ENCODE measurements at places on chromosomes 2 and 18. TPM values are rescaled to one million over a fixed set of nuclear protein-coding genes. Genes with fewer than 3 reads are reported as not detected.

- peak; percentile 47 for DNase-seq
These were observed 4.6 kb downstream of the LOXL3 start for GRCh38 chr2:74548900-74549826.

MAL gene
- not detected for total RNA-seq

NIF3L1 gene
- 38.3 TPM for total RNA-seq

DNA sequence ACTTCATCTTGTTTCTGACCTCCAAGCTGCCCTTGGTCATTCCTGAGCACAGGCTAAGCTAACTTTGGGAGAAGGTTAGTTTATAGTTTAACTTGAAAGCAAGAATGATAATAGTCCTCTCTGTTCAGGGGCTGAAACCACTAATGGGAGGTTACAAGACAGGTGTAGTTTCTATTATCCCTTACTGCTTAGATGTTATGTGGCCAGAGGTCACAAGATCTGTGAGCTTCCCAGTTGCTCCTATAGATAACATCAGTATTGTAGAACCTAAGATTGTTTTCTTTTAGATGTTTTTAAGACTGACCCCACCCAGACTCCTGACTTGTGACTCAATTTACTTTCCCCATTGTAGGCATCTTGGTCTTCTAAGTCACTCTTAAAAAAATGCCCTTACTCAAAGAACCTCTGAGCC is 94.8 kb upstream of the LPIN2 start:
- DNase-seq, result no peak

SCN2A gene
- 1.3 TPM for total RNA-seq

CFAP65 gene
- total RNA-seq, result not detected

CCDC93 gene
- total RNA-seq, result 10.8 TPM

GRCh38 chr2:128370468-128371247 is 52.0 kb upstream of the HS6ST1 start:
- no peak for DNase-seq

Data from LHCN-M2 (cell line).